Amniotic stem cell (primary cell): ENCODE measurements at places on chromosomes 7 and 10.

DNA sequence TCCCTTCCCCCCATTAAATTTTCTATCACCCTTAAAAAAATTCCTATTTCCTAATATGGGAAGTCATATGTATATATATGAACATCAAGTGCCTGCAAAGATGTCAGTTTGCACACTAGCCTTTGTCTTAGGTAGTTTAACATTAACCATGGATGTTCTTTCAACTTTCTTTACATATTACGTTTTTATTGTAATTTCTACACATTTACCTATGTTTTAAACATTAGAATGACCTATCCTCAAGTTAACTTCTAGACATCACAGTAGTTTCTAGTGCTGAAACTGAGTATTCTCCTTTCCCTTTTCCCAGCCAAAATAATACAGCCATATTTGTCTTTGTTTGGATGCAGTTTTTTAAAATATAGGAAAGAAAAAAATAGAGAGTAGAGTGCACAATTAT, 5.8 kb downstream of the DLX6 start:
- no peak for DNase-seq

DNA sequence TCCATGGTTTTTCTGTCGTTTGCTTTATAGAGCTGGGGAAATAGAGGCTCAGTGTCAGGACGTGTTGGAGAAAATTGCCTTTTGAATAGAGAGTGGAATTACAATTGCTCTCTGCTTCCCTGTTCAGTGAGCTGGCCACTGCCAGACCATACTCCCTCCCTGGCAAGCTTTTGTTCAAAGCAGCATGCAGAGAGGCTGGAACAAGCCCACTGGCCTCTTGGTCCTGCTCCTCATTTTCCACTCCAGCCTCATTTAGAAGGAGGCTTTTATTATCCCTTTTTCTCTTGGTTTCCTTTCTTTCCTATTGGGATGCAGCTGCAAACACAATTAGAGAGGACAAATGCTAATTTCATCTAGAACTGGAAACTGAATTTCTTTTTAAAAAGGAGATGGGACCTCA, 302.2 kb upstream of the PODXL start:
- no peak for DNase-seq

DNA sequence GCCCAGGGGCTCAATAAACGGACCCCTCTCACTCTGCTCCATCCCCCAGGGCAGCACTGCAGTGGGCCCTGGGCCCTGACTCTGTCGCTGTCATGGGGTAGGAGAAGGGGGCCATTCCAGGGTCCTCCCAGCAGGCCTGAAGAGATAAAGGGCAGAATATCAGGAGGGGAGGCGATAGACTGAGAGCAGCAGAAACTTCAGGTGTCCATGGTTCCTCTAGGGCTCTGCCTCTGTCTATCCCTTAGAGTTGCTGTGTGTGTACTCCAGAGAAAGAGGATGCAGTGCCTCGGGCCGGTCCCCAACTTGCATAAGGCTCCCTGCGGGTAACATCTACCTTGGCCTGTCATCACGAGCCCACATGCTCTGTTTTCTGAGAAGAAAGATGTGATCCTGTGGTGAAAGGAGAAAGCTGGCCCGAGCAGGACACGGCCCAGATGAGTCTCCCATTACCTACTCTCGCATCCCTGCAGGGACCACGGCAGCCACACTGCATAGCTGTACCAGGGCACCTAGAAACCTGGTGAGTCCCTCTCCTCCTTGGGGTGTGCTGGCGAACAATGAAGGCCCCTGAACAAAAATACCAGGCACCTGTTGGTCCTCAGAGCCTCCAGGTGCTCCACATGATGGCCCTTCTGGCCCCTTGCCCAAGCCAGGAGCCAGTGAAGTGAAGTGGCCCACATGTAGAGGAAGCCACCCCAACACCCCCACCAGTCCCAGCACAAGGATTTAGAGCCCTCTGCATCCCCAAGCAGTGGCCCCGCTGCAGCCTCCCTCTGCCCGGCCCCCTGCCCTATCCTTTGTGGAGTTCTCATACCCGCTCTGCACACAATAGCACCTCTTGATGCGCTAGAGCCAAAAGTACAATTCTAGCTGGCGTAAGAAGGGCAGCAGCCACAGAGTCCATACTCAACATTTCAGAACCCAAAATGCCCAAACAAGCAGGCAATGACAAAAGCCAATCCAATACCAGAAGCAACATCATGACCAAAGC, 106.8 kb downstream of the ARHGAP22 start:
- DNase-seq, result no peak

DNA sequence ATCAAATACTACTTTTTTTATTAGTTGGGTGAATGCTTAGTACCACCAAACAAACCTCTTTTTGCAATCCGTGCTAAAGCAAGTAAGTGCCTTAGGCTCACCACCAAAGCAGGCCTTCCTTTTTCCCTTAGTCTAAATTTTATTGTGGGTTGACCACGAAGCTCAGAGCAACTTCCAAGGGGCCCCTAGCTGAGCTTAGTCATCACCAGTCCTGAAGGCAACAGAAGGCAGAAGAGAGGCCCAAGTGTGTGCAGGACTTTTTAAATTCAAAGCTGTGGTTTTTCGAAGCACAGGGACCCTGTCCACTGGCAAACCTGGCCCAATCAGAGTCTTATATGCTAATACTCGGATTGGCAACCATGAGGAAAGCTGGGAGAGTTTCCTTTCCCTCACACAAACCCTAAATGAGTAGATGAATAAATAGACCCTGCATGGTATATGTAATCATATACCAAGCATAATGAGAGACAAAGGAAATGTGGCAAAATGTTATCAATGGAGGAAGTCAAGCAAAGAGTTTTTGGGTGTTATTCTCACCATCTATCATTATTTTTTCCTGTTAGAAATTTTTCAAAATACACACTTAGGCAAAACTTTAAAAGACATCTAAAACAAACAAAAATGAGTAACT, 453.2 kb upstream of the GALNT17 start:
- peak; percentile 28 for DNase-seq

DNA sequence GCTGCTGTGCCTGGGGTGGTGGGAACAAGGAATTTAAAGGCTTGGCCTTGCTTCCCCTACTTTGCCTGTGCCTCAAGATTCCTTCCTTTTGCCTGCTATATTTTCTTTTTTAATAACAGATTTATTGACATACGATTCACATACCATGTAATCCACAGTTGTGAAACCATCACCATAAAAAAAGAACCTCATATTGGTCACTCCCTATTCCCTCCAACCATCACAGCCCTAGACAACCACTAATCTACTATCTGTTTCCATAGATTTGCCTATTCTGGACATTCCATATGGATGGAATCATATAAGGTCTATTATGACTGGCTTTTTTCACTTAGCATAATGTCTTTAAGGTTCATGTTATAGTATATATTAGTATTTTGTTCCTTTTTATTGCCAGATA, 59.3 kb upstream of the TRIM8 start:
- DNase-seq, result no peak

- peak; percentile 77 for DNase-seq
Observed at GRCh38 chr7:46932676-46933424, 649.1 kb downstream of the TNS3 start.

DNA sequence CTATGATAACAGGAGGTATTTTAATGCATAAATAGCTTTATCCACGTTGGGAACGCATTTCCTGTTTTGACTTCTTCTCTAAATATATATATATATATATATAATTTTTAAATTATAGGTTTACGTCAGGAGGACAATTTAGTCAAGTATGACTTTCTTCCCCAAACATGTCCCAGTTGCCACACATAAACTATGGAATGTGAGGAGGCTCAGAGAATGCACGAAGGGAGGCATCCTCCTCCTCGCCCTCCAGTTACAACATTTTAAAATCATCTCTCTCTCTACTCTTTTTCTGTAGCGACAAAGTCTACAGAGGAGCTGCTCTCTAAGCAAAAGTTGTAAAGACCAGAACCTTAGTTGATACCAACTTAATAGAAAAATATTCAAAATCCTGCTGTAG, 106.9 kb upstream of the LYZL1 start:
- peak; percentile 24 for DNase-seq

DNA sequence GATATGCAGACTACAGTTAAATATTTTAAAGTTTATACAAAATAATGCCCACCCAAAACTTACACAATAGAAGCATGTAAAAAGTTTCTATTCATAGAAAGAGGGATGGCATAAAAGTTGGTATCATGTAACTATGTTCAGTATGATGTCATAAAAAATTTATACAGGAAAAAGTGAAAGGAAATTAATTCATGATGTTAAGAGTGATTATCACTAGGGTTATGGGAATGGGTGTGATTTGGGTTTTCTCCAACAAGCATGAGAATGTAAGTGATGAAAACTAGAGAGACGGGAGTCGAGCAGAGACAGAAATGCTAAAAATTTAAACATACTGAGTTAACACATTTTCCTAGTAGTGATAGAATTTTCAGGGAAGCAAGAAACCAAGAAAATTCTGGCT, 52.7 kb downstream of the GDI2 start:
- DNase-seq, result no peak

- no peak for DNase-seq
Observed at GRCh38 chr10:51241461-51241860, 167.2 kb downstream of the PRKG1 start.

GRCh38 chr7:36415144-36415543, 25.5 kb downstream of the ANLN start:
- DNase-seq, result no peak
